ENCODE measurements at places on chromosomes 2 and 18. TPM values are rescaled to one million over a fixed set of nuclear protein-coding genes. Genes with fewer than 3 reads are reported as not detected.

Gene MEP1B
- total RNA-seq: not detected

Gene SPATA3
- total RNA-seq: not detected

Gene CPO
- total RNA-seq: 0.32 TPM

Gene METTL21A
- 25.7 TPM for total RNA-seq

Gene POTEF
- total RNA-seq: 3.5 TPM

Gene SRD5A2
- total RNA-seq: not detected

Gene LHCGR
- total RNA-seq: not detected

Gene POLE4
- 25.6 TPM for total RNA-seq

Gene LIMS2
- 3.7 TPM for total RNA-seq

Gene LRRFIP1
- 76.9 TPM for total RNA-seq

Gene NDUFB3
- 94.6 TPM for total RNA-seq

Gene OTOF
- 0.10 TPM for total RNA-seq

Gene SMCHD1
- total RNA-seq: 48.6 TPM

Gene SERPINB10
- total RNA-seq: not detected

Gene OR6B2
- not detected for total RNA-seq

Gene PPM1B
- 36.9 TPM for total RNA-seq

Gene RAPH1
- total RNA-seq: 22.3 TPM

Gene ZBTB7C
- total RNA-seq: 0.37 TPM

Gene CGREF1
- total RNA-seq: 4.0 TPM

Gene DSC2
- 33.4 TPM for total RNA-seq

Gene MYO1B
- total RNA-seq: 51.7 TPM

Gene SERTAD2
- 80.1 TPM for total RNA-seq

Gene ACVR1C
- 1.2 TPM for total RNA-seq

Gene CDH20
- not detected for total RNA-seq

Gene GYPC
- 0.66 TPM for total RNA-seq

Gene STRADB
- 17.4 TPM for total RNA-seq

Gene KCNIP3
- total RNA-seq: 3.1 TPM

Gene GKN1
- not detected for total RNA-seq

Gene GPR75
- 1.2 TPM for total RNA-seq

Gene UGT1A8
- not detected for total RNA-seq

Gene SNX17
- 90.5 TPM for total RNA-seq

Gene ZNF385B
- total RNA-seq: 9.3 TPM

Gene ASXL3
- not detected for total RNA-seq

Gene GLI2
- total RNA-seq: 3.4 TPM

Gene KIF1A
- total RNA-seq: 0.27 TPM

Gene DOCK10
- 0.54 TPM for total RNA-seq
